Spleen (tissue), 13 donors: ENCODE measurements at places on chromosomes 5 and 9. TPM values are rescaled to one million over a fixed set of nuclear protein-coding genes. Genes with fewer than 3 reads are reported as not detected.

The DNAJC18 gene
- 4.0 TPM for total RNA-seq

The SV2C gene
- 0.32 TPM for total RNA-seq

The NRG2 gene
- total RNA-seq = 4.1 TPM

The FST gene
- total RNA-seq = not detected

The SPATA31C2 gene
- total RNA-seq = not detected

The CDHR2 gene
- not detected for total RNA-seq

The PCDHGB4 gene
- total RNA-seq = 2.3 TPM

The FAM151B gene
- total RNA-seq = 4.0 TPM

The GDNF gene
- total RNA-seq = 0.69 TPM

- no peak for DNase-seq
Measured at GRCh38 chr9:119788921-119789320, 419.7 kb upstream of the BRINP1 start.

DNA sequence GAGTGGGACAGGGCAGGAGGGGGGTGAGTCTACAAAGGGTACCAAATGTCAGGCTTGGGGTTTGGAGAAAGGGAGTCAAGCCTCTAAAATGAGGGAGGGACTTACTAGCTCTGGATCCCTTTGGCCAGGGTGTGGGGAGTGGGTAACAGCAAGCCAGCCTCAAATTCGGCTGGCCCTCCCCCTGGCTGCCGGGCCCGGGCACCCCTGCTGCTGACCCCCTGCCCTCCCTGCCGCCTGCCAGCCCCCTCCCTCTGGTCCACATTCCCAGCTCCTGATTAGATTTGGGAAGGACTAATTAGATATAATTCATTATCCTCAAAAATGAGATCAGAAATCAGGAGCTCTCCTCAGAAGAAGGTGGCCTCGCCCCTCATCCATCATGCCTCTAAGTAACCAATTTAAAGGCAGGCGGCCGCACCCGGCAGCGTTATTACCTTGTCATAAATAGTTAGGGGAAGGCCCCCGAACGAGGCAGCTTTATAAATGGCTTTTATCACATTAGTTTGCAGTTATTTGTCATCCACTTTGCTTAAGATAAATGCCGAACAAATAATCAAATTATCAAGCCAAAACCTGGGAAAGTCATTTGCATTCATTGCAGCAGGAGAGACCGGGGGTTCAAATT, 44.6 kb downstream of the LMX1B start:
- no peak for DNase-seq

DNA sequence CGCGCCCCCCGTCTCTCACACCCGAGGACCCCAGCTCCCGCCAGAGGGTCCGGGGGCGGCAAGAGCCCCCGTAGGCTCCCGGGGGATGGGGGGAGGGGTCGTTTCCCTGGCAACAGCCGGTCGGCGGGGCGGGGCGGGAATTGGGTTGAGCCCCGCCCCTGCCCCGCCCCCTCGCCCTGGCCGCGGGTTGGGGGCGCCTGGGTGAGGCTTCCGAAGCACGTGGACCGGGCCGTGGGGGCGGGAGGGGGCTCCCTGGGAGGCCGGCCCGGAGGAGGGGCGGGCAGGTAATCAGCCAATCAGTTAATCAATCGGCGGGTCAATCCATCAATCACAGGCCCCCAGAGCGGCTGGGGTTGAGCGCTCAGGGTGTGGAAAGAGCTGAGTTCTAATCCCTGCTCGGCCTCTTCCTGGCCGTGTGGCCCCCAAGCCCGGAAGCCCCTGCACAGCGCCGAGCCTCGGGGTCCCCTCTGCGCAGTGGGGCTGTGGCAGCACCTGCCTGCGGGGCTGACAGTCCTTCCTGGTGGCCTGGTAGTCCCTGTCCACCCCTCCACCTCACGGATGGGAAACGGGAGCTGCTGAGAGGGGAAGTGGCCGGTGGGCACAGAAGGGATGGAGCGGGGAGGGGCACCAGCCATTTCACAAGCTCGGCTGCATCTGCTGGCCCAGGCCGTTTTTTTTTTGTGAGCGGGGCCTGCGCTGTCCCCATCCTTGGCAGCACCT, 174.2 kb upstream of the IER5L start:
- no peak for DNase-seq

DNA sequence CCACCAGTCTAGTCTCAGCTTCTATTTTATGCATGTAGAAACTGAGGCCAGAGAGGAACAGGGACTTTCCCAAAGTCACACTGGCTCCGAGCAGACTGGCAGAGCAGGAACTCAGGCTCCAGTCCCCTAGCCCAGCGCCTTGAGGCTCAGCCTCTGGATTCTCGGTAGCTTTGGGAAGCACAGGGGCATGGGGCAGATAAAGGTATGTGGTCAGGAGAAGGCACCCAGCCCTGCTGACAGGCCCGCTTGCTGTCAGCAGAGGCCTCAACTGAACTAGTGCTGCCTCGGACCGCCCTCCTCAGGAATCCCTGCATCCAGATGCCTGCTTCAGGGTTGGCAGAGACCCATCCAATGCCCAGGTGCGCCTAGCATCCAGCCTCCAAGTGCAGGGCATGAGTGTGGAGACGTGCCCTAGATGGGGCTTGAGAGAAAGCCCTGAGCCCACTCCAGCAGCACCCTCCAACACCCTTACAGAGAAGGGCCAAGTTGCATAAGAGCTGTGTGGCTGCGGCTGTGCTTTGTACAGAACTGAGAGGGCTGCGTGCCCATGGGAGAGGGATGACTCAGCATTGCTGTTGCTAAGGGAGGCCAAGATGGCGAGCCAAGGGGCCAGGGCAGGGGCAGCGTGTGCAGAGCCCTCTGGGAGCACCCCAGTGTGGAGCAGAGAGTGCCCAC, 168.6 kb downstream of the MACROH2A1 start:
- no peak for DNase-seq

DNA sequence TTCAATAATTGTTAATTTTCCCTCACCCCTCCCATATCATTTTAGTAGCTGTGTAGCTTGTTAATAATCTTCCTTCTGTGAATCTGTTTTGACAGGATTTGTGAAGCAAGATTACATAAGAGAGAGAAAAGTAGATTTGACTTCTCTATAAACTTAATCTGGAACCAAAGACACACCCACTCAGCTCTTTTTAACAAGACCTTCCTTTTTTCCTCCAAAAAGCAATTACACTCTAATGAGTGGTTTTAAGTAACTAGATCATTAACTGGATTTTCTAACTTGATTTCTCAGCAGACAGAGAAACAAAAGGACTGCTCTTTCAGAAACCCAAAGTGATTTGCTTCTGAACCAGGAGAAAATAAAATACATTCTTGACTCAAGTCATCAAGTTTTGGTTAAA, 21.9 kb downstream of the RFK start:
- no peak for DNase-seq

DNA sequence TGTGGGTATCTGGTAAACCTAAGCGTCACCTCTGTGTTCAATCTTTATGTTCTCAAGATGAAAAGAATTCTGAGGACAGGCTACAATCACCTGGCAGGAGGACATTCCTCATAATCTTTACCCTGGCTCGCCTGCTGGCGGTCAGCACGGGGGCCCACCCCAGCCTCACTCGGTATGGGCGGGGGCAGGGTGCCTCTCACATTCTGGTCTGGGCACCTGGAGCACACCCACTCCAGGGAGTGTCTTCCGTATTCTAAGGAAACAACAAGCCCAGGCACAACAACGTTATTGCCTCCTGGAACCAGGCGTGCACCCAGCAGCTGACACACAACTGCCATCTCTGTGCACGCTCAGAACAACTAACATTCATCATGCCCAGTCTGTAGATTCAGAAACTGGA, 179.8 kb downstream of the ROR2 start:
- no peak for DNase-seq

DNA sequence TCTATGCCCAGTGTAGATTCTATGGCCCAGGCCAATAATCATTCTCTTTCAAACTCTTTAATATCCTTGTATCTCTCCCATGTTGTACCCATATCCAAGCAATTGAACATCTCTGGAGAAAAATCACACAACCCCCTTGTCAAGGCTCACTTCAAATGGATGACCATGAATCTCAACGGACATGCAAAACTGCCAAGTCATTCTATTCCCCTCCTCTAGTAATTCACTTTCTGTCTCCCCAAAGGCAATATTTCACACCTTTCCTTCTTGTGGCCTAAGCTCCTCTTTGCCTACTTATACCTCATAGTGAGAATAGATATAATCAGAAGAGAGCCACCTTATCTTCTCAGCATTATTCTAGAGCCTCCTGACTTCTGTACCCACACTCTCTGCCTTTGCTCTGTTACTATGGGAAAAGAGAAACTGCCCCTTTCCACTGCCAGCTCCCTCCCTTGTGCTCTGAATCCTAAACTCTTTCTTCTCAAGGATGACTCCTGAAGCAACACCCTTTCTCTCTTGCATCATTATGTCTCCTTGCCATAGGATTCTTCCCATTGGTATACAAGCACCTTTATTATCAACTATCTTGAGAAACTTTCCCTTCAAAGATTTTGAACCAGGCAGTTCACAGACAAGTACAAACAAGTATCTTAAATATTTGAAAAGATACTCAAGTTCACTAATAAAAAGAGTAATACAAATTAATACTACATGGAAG, 66.1 kb downstream of the RPS23 start:
- no peak for DNase-seq

DNA sequence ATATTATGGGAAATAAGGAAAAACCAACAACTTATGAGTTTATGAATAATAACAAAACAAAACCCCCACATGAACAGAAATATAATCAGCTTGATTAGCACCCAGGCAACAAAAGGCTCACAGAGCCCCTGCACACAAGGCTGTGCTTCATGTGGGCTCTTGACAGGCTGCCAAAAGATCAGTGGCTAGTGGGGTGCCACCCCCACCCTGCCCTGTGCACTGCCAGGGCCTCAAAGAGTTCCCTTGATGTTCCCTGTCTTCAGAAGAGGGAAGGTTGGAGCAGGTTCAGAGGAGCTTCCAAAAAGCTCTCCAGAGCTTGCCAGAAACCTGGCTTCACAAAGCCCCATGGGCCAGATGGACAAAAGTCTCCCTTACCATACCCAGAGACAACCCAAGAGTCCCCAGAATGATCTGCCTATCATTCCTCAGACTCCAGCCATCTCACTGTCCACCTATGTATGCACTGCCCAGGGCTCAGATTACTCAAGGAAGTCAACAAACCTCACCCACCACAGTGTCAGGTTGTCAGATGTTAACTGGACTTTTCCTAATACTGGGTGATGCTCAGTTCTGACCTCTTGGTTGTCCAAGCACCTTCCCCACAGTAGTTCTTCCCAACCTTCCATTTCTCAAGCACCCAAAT, 87.5 kb downstream of the SIL1 start:
- DNase-seq = no peak

- no peak for DNase-seq
Measured at GRCh38 chr5:154826-155225, 36.5 kb upstream of the LRRC14B start.

GRCh38 chr5:179550511-179551342, at the start of gene RUFY1:
Gene RUFY1 (plus strand): TSS chr5:179550554. CDS start chr5:179550570, 16 bp downstream.
- DNase-seq = peak; percentile 97

DNA sequence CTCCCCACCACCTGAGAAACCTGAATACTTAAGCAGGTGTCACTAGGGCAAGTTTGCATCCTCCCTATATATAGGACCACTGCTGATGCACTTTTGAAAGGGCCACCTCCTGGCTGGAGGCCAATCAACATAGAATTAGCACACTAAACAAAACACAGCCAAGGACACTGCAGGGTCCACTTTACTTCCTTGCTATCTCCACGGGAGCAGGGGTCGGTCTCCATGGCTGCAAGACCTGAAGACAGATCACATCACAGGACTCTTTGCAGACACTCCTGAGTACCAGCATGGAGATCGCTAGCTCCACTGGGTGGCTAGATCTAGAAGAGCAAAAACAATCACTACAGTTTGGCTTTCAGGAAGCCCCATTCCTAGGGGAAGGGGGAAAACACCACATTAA, 72.3 kb downstream of the C9orf153 start:
- DNase-seq = no peak

GRCh38 chr9:88312045-88312444, 76.2 kb upstream of the SPIN1 start:
- DNase-seq = no peak

GRCh38 chr5:135596788-135597187, 18.0 kb upstream of the CXCL14 start:
- DNase-seq = no peak

DNA sequence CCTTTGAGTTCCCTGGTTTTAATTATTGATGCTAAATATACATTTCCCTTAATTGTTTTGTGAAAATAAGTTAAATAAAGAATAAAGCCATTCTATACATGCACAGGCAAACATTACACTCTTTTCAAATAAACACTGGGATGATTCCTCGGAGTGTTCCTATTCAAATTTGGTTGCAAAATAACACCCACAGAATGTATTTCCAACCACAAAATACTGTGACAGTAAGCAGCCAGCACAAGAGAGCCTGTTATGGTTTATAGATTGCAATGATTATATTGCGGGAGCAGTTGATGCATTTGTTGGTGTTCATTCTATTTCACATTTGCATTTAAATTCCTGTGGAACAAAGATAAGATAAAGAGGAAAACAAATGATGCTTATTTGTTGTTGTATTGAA, 632.6 kb upstream of the WWC1 start:
- DNase-seq = no peak

DNA sequence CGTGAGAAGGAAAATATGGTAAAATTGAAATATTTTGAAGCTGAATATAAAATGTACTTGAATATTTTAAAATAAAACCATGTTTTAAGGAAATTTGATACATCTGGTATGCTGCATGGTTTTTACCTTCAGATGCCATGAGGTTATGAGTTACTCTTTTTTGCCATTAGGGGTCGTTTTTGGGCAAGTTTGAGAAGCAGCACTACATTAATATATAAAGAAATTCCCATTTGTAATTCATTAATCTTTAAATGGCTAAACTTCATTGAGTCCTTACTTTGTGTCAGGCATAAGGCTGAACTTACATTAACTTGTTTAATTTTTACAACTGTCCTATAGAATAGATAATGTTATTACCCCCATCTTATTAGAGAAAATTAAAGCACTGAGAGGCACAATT, 152.3 kb downstream of the KDM4C start:
- DNase-seq = no peak

- no peak for DNase-seq
Measured at GRCh38 chr9:99185934-99186333, 35.8 kb downstream of the ALG2 start.

DNA sequence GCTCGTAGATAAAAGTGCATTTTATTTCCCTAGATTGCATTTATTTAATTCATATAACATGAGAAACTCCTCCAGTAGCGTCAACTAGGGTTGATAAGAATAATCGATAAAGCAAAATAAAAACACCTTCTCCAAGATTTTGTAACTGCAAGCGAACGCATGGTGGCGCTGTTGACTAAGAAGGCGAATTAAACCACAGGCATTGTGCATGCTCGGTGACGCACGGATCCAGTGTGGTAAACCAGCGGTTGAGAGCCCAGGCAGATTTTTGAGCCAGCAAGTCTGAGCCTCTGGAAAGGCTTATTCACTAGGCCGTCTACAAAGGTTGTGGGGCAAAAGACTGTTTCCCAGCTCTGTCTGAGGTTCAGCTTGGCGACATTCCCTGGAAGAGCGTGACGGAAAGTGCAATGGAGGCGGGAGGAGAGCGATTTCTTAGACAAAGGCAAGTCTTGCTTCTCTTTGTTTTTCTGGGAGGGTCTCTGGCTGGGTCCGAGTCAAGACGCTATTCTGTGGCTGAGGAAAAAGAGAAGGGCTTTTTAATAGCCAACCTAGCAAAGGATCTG, at the start of gene PCDHB3:
PCDHB3 (plus strand) TSS at position 231 of the 563 bp plus-strand sequence; CDS start at position 408, 177 bp downstream.
- no peak for DNase-seq
